Upper lobe of left lung (tissue), 6 donors: ENCODE measurements at places on chromosomes 2 and 18. TPM values are rescaled to one million over a fixed set of nuclear protein-coding genes. Genes with fewer than 3 reads are reported as not detected.

The PGAP1 gene
- total RNA-seq = 10.5 TPM

The MATN3 gene
- total RNA-seq = 6.4 TPM

The C2orf68 gene
- 24.7 TPM for total RNA-seq

The ALPI gene
- not detected for total RNA-seq

- DNase-seq = no peak
These were observed 697.5 kb downstream of the TMEM182 start for GRCh38 chr2:103459283-103459682.

DNA sequence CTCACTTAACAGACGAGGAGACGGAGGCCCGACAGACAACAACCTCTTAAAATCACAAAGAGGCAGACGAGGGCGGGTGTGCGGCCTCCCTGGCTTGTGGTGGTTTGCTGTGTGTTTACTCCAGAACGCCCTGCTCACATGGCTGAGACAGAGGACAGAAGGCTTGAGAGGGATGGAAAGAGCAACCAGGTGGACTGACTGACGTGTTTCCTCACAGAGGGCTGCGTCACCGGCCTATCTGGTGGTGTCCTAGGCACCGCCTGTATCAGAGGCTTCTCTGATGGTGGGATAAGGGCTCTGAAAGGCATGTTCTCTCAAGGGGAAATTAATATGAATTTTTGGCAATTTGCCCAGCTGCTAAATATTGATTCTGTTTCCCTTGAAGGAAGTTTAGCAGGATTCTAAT lies 47.0 kb upstream of the RALBP1 start:
- no peak for DNase-seq

- DNase-seq = no peak
These were observed 59.1 kb downstream of the ZNF385B start for GRCh38 chr2:179802051-179802882.

GRCh38 chr18:8799596-8800441 lies 94.5 kb downstream of the MTCL1 start:
- no peak for DNase-seq
